Activated naive CD4-positive, alpha-beta T cell treated with Interleukin-2 at 50 U/mL for 16 hours (primary cell): ENCODE measurements at places on chromosomes 12 and 14.

- no peak for DNase-seq
Observed at GRCh38 chr12:90238663-90239271, 530.1 kb upstream of the ATP2B1 start.

DNA sequence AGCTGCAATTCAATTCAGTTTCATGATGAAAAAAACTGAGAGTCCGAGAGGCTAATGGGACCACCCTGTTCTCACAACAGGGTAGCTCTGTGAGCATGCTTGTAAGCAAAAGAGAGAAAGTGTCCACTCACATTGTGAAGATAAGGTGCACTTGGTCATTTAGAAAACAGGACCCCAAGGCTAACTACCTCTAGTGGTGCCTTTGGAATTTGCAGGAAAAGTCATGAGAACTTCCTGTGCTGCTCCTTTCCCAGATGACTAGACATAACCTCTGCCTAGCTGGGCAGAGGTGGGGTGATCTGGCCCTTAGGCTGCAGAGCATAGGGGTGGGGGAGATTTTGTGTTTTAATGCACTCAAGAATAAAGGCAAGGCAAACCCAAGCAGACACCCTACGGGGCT is 118.9 kb downstream of the STAB2 start:
- no peak for DNase-seq

- DNase-seq = no peak
Observed at GRCh38 chr12:102513739-102514138, 33.4 kb upstream of the IGF1 start.

DNA sequence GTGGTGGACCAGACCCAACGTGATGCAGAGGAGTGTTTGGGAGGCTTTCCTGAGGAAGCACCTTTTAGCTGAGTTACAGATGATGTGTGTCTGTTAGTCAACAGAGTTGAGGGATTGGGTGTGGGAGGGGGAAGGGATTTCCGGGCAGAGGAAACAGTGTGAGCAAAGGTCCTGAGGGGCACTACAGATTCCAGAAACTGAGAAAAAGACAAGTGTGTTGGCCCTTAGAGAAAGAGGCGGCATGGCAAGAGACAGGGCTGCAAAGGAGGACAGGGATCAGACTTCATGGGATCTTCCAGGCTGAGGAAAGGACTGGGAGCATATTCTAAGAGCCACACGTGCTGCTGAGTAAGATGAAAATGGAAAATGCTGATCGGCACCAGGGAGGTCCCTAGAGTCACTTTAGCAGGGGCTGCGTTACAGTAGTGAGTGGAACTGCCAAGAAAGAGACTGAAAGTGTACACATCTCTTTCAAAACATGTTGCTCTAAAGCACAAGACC is 9.4 kb upstream of the RPS6KL1 start:
- DNase-seq = no peak

DNA sequence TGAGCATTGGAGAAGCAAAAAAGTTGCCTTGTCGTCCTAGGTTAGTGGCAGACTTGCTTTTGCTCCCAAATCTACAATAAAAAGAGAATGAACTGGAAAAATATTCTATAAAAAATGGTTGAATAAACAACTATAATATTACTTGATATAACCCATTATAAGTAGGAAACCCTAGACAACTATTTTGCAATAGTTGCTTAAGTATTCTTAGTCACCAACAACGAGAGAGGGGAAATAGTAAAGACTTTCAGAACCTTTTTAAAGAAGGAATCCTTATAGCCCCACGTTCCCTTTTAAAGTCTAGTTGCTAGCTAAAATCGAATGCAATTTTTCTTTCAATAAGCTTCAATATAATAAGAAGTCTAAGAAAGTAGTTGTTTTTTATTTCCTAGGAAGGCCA is 17.5 kb downstream of the AQP6 start:
- DNase-seq = no peak

GRCh38 chr12:115355301-115355700 is 671.3 kb upstream of the TBX3 start:
- no peak for DNase-seq

- DNase-seq = no peak
Observed at GRCh38 chr14:74109369-74109768, 24.6 kb downstream of the LIN52 start.

DNA sequence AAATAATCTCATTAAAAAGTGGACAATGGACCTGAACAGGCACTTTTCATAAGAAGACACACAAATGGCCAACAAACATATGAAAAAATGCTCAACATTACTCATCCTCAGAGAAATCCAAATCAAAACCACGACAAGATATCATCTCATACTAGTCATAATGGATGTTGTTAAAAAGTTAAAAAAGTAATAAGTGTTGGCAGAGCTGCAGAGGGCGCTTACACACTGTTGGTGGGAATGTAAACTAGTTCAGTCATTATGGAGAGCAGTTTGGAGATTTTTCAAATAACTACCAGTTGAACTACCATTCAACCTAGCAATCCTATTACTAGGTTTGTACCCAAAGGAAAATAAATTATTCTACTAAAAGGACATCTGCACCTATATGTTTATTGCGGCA is 47.2 kb downstream of the FOXG1 start:
- no peak for DNase-seq

- no peak for DNase-seq
Observed at GRCh38 chr14:20714593-20715250, 26.2 kb downstream of the ANG start.

GRCh38 chr12:50338920-50339645 is 55.8 kb upstream of the LIMA1 start:
- no peak for DNase-seq

GRCh38 chr14:73785336-73785833 is 66.2 kb upstream of the PTGR2 start:
- no peak for DNase-seq

GRCh38 chr14:100246809-100247428 is 8.0 kb downstream of the YY1 start:
- no peak for DNase-seq

GRCh38 chr14:104937161-104937560 is 12.5 kb downstream of the PLD4 start:
- no peak for DNase-seq

GRCh38 chr12:119151445-119152026 is 27.2 kb upstream of the HSPB8 start:
- no peak for DNase-seq

DNA sequence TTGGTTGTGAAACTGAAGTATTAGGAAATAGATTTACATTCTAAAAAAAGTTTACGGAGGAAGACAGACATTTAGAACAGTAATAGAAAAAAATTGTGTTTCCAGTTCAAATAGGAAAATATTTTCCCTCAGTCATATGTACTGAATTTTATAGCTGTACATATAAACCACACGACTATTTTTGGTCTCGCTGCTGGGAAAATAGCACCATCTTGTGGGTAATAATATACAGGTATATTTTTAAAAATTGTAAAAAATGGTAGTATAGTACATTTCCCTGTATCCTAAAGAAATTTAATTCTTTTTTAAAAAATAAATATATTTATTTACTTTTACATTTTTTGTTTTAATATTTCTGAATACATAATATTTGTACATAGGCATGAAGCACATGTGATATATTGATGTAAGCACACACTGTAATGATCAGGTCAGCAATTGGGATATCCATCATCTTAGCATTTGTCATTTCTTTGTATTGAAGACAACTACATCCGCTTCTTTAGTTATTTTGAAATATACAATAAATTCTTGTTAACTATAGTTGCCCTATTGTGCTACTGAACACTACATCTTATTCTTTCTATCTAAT is 168.6 kb downstream of the ALX1 start:
- no peak for DNase-seq

- no peak for DNase-seq
Observed at GRCh38 chr12:68585966-68586365, 24.7 kb upstream of the RAP1B start.

GRCh38 chr12:116432314-116432750 is 126.8 kb upstream of the MAP1LC3B2 start:
- DNase-seq = no peak

DNA sequence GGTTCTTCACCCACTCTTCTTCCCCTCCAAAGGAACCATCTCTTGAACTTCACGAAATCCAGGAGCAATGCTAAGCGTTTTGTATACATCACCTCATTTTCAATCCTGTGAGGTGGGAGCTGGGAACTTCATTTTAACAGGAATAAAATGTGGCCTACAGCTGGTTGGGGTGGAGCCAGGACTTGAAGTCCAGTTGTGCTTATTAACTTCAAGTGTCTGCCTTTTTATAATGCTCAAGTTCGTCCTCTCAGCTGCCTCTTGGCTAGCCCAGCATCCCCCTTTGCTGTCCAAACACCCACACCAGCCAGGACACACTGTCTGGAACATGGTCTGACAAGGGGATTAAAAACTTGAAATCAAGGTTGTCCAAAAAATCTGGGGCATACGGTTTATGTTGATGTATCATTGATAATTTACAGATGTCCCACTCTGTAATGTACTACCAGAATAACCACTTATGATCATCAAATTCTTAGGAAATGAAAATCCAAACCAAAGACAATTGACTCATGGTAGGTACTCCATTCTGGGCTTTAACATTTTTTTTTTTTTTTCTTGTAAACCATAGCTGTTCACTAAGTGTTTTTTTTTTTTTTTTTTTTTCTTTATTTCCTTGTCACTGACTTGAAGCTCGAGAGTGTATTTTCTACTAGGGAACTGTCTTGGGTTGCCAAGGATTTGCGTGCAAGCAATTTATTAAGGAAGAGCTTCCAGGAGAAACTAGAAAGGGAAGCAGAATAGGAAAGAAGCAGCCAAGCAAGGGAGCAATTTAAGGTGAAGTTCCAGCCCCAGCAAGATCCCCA is 252.3 kb downstream of the EFCAB11 start:
- no peak for DNase-seq

- DNase-seq = no peak
Observed at GRCh38 chr14:104743461-104744380, 9.2 kb upstream of the SIVA1 start.

DNA sequence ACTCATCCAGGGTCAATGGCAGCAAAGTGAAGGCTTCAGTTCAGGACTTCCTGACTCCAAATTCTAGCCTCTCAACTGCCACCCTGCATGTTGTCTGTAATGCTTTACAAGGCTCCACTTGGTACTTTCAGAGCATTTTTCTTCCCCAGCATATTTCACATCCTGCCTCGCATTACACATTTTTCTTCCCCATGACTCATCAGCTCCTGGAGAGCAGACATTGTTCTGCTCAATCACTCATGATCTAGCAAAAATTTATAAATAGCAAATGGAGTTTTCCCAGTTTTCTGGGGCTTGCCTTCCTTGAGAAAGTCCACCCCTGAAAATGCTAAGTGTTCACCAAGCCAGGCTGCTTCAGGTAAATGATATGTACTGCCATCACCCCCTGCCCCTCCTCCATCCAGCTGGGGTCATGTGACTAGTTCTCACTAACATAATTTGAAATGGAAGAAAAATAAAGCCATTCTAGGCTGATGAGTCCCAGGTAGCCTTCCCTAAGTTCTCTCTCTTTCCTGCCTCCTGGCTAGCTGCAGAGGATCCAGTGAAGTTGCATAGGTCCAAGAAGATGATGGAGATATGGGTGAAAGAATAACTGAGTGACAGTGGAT is 69.4 kb downstream of the ARMH4 start:
- DNase-seq = no peak

- DNase-seq = no peak
Observed at GRCh38 chr12:72863671-72864070, 591.5 kb downstream of the TRHDE start.

- no peak for DNase-seq
Observed at GRCh38 chr14:34275078-34275477, 187.0 kb downstream of the SPTSSA start.

DNA sequence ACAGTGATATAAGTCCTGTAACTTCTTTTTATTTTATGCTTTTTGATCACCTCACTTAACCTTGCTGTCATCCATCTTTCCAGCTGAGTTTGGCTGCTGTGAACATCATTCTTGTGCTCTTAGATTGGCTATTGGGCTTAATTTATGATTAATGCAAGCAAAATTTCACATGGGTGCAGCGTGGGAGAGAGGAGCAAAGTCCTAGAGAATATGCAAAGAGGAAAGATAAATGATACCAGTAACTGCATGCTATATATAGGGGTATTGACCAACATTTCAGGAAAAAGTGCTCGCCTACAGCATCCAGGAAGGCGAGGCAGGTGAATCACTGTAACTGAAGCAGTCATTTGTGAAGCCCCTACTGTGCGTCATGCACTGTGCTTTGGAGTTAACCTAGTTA is 153.1 kb downstream of the TMTC2 start:
- no peak for DNase-seq

DNA sequence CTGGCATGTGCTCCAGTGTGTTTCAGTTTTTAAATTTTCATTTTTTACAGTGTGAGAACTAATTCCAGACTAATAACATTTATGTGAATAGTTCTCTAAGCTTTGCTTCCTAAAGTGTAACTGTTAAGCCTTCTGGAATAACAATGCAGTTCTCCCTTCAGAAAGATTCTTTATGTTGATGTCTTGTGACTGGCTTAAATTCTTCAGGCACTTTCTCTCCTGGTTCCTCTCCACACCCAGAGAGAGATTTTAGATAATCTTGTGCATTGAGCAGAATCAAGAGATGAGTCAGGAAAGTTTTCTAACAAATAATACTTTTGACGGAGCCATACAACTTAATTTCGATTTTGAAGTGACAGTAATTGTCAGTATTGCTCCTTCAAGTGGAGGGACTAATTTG is 118.5 kb downstream of the RAD51B start:
- DNase-seq = no peak

DNA sequence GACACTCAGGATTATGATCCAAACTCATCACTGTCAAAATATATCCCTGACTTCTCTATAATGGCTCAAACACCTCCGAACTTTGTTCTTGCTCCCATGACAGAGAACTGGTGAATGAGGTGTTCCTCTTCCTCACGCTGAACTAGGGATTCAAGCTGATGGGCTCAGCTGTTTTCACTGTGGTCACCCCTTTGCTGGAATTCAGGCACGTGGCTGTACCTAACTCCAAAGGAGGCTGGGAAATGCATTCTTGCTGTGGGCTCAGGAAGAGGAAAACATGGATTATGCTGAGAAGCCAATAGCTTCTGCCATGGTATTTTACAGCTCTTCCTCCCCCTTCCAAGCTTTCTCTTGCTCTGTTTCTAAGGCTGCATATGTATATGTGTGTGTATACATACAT is 43.9 kb downstream of the STXBP6 start:
- DNase-seq = no peak

GRCh38 chr14:69643430-69644200 is 32.2 kb downstream of the SUSD6 start:
- DNase-seq = peak; percentile 80

DNA sequence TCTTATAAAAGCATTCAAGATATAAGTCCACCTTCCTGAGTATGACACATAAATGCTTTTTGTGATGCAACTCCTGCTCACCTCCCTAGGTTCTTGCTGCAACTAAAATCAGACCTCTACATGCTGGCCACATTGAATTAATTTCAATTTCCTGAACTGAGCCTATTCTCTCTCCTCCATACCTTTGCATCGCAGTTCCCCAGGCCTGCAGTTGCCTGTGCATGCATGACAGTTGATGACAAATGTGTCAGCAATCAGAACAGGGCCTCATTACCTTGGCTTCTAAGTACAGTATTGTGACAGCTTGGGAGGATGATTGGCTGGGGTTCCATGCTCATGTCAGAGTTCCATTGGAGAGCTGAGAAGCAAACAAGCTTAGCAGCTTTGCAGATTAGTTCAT is 3.9 kb upstream of the TM7SF3 start:
- no peak for DNase-seq

DNA sequence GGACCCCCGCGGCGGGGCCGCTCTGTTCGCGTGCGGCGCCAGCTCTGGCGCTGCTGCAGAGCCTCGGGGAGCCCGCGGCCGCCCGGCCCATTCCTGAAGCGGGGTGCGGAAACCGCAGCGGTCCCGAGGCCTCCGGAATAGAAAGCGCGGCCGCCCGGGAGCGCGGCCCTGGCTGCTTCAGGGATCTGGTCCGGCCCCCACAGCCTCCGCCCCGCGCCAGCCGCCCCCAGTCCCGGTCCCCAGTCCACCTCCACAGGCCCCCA is 204 bp downstream of the HSP90AA1 start:
- DNase-seq = no peak

- DNase-seq = no peak
Observed at GRCh38 chr14:22303589-22304195, 285.3 kb downstream of the DAD1 start.
